ENCODE measurements at places on chromosomes 2 and 18. TPM values are rescaled to one million over a fixed set of nuclear protein-coding genes. Genes with fewer than 3 reads are reported as not detected.

GRCh38 chr2:152171718-152172117 lies 3.8 kb downstream of the STAM2 start:
- no peak for DNase-seq

- DNase-seq, result no peak
These were observed 1.8 kb upstream of the GBX2 start for GRCh38 chr2:236169741-236170589.

- DNase-seq, result no peak
These were observed 4.7 kb downstream of the DGKD start for GRCh38 chr2:233358947-233359346.

- DNase-seq, result no peak
These were observed 9.7 kb upstream of the SKOR2 start for GRCh38 chr18:47260924-47261701.

DNA sequence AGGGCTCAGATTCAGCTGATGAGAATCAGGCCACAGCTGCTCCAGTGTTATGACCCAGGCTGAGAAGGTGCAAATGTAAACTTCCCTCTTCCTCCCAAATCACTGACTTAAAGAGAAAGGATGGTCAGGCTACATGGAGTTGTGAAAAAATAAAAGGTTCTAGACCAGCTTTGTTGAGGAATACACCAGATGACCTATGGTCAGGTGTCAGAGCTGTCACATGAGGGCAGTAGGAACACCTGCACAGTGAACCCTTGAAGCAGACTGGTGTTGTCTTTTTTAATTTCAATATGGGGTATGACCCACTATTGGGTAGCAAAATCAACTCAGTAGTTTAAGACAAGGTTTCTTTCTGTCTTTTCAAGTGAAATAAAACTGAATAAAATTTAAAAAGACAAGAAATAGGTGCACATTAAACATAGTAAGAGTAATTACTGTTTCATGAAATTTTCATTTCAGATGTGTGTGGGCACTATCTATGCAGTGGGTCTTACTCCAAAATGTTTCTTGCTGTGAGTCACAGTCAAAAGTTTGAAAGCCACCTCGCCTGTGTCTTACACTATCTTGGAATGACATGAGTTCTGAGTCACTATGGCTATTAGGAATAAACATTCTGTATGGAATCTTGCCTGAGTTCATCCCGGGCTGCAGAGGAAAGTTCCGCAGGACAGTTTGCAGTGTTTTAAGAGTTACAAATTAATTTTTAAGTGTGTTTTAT lies 83.6 kb downstream of the ACVR1 start:
- no peak for DNase-seq

GRCh38 chr2:188810586-188810985 lies 163.6 kb upstream of the COL3A1 start:
- no peak for DNase-seq

DNA sequence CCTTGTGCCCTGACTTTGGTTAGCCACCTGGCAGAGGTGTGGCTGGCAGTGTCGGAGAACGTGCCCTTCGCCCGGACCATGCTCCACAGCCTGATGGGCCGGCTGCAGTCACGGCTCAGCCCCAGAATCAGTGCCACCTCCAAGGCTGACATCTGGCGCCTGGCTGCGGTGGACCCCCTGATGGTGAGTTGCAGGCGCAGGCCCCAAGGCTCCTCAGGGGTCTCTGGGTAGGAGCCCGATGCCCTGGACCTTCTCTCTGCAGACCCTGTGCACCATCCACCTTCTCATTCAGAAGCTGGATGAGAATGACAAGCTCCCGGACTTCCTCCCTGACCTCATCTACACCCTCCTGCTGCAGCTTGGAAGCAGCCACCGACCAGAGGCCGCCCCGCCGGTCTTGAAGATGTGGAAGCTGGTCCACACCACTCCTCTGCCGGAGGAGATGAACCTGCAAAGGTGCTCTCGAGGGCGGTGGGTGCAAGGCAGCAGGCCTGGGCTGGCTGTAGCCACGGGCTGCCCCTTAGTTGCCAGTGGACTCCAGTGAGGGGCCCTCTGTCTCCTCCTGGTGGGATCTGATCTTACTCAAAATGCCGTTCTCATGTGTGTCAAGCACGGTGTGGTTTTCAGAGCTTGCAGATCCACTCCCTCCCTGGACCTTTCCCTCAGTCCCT lies 32.1 kb downstream of the HJURP start:
- DNase-seq, result no peak

DNA sequence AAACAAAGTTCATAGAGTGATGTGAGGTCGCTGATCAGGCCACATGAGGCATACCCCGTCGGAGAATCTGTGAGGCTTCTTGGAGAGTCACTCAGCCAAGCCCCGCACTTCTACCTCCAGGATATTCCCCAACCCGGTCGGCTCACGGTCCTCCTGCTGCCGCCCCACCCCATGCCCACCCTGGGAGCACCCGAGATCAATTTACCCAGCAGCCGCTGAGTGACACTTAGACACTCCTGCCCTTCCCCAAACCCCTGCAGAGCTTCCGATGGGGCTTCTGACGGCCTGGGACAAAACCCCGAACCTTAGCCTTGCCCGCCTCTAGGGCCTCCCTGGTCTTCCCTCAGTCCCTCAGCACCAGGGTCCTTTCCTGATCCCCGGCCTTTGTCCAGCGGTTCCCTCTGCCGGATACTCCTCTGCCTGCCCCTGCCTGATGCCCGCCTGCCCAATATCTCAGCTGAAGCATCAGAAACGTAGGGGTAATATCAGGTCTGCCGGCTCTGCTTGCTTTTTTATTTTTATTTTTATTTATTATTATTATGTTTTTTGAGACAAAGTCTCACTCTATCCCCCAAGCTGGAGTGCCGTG lies 18.9 kb upstream of the OTOS start:
- no peak for DNase-seq

- DNase-seq, result no peak
These were observed 11.5 kb upstream of the D2HGDH start for GRCh38 chr2:241722896-241723454.

DNA sequence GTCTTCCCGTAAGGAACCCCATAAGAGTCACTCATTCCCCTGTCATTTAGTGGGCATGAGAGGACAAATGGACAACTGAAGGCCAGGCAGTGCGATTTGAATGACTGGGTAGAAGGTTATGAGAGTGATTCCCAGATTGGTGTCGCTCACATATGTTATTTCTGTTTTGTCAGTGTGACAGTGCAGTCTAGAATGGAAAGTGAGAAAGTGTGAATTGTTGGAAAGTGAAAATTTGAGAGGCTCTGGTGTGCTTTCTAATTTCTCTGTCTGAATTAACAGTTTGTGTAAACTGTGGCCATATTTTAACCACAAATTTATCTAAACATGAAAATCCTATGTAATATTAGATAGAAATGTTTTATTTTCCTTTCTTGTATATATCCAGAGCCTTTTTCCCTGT lies 49.1 kb downstream of the ASXL3 start:
- DNase-seq, result no peak

DNA sequence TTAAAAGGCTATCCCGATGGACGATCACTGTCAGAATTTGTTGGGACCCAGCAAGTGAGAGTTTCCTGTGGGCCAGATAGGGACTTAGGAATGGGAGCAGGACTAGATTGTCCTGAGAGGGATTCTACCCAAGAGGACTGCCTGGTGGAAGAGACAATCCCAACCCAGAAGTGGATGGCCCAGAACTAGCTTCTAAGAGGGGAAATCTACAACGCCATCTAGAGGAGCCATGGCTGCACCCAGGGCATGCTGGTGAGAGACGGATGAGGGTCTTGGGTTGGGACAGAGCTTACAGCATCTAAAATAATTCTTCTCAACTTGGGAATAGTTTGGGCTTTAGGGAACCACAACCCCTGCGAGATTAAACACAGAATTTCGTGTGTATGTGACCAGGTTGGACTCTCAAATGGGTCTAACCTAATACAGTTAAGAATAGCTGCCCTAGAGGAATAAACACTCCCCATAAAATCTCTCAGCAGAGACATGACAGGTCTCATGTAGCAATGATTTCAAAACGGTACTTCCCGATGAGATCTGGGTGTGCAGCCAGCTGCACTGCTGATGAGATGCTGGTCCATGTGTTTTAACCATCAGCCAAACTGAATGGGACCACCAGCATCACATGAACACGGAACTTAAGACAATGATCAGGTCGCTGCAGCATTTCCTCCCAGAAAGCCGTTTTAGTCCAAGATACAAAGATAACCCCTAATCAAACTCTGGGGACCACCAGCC lies 50.8 kb downstream of the CCBE1 start:
- no peak for DNase-seq

GRCh38 chr18:4405965-4406364 lies 49.1 kb downstream of the DLGAP1 start:
- DNase-seq, result no peak

- no peak for DNase-seq
These were observed 113.5 kb downstream of the CSRNP3 start for GRCh38 chr2:165582863-165583506.

DNA sequence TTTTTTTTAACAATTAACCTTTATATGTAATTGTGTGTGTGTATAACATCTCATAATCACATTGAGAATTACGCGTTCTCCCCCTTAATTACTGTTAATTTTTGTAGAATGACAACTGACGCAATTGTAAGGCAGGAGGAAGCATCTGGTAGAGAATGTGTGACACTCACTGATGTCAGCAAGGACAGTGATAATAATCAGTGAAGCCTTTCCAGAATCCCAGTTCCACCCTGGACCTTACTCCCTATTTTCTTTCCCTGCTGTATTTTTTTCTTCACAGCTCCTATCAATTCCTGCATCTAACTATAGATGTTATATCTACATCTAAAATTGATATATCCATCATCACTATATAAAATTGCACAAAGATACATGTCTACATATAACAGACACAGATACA lies 16.1 kb upstream of the STRN start:
- no peak for DNase-seq

PSMD1 gene
- 66.9 TPM for total RNA-seq

SEPTIN2 gene
- total RNA-seq, result 328 TPM
